ENCODE measurements at places on chromosomes 12 and 14.

GRCh38 chr12:8156845-8157244 is at the start of gene ZNF705A:
TSS of gene ZNF705A (plus strand) at chr12:8157015. CDS start at chr12:8172626, 15,611 bp downstream.
- DNase-seq = no peak

DNA sequence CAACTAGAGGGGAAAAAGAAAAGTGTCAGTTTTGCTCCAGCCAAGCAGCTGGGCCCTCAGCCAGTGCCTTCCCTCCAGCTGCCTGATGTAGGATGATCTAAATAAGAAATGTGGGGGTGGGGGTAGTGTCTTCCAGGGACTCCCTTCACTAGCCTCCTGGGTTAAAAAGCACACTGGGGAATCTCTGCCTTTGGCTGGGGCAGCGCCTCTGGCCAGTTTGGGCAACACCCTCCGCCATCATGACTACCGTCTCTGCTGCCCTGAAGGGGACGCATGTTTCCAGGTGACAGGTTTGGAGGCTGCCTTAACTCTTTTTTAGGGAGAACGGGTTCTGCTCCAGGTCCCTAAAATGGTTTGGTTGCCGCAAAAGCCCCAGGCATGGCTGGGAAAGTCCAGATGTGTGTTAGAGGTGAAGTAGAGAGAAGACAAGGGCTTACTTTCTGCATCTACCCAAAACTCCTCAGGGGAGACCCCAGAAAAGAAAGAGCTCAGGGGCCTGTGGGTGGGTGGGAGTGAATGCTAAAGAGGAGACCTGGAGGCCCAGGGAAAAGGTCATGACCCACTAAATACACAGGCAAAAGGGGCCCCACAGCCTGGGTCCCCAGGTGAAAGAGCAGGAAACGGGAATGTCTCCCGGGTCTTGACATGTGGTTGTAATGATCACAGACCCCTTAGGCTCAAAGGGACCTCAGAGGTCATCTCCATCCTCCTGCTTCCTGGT is 132.8 kb upstream of the CCND2 start:
- DNase-seq = no peak

- DNase-seq = no peak
Measured at GRCh38 chr14:47277703-47278102, 397.7 kb downstream of the MDGA2 start.

- DNase-seq = no peak
Measured at GRCh38 chr12:39884616-39885125, 221.2 kb downstream of the SLC2A13 start.

DNA sequence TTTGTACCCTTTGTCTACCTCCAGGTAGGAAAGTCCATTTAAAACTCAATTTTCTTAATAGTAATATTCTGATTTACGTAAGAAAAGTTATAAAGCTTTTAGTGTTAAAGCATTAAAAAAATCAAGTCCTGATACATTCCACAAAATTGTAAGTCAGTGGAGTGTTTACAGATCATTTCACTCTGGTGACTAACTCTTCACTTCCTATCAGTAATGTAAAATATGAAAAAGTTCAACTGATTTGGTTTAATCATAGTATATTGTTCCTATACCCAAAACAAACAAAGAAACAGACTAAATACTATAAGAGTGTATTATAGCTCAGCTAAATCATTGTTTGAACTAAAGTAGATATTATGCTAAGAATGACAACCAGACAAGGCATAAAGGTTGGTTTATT is 85.9 kb downstream of the VEZT start:
- no peak for DNase-seq
